Psoas muscle (tissue), 8 donors: ENCODE measurements at places on chromosomes 1 and 21. TPM values are rescaled to one million over a fixed set of nuclear protein-coding genes. Genes with fewer than 3 reads are reported as not detected.

GRCh38 chr1:235553112-235553551 is 48.9 kb upstream of the B3GALNT2 start:
- DNase-seq: no peak

- DNase-seq: peak; percentile 87
These were observed 166.5 kb upstream of the COA6 start for GRCh38 chr1:234206651-234207284.

DNA sequence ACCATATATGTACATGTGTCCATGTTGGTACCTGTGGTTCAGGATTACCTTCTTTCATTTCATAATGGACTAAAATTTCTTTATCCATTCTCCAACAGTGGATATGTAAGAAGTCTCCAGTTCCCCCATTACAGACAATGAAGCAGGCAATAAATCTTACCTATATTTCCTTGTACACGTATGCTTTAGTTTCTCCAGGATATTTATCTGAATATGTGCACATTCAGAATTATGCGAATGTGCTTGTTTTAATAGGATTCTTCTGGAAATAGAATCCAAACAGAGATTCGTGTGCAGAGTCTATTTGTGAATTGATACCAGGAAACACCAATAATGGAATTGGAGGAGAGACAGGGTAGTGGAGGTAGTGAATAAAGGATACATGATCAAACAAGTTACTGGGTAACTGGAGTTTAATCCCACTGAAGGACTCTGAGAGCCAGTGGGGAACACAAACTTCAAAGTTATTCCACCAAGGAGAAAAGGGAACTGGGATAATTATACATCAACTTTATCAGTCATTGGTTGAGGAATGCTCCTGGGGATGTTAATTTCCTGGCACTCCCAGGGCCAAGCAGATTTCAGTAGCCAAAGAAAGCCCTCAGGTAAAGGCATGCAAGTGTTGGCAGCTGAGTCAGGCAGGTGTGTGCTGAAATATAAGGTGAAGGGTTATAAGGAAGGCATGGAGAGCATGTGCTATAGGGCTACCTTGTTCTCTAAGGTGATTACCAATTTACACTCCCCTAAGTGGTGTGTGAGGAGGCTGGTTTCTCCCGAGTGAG is 374.9 kb upstream of the PBX1 start:
- no peak for DNase-seq

GRCh38 chr1:3768811-3769390 is 3.6 kb upstream of the SMIM1 start:
- DNase-seq: no peak

DNA sequence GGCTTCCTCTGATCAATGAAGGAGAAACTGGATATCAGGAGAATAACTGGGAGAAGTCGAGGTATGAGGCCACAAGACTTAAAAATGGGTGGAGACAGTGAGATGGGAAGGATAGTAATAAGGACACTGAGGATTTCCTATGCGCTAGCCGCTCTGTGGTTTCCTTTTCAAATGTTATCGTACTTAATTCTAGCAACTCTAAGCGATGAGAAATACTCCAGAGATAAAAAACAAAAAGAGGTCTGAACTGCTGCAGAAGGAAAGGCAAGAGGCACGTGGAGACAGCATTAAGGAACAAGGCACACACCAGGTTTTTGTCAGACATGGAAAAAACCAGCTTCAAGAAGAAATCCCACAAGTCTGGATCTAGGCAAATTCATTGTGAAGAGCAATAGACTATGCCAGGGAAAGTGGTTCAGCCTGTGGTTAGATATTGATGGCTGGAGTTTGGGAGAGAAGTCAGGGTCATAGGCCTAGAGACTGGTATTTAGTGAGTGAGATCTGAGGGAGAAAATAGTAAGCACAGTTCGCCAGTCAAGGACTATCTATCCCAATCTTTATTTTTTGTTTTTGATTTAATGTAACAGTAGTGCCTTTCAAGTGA is 5.3 kb downstream of the CLCA2 start:
- no peak for DNase-seq

DNA sequence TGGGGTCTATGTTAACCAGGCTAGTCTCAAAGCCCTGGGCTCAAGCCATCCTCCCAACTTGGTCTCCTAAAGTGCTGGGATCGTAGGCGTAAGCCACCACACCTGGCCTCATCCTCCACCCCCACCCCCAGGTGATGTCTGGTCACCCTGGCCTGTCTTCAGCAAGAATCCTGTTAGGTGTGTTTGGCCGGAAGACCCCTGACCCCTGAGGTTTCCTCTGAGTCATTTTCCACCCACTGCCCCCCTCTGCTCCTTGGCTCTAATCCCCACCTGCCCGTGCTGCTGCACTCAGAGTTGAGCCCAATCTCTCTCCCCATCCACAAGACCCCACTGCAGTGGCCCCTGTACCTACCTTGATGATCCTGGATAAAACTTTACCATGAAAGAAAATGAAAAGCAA is 25.2 kb downstream of the SLC66A1 start:
- DNase-seq: no peak

DNA sequence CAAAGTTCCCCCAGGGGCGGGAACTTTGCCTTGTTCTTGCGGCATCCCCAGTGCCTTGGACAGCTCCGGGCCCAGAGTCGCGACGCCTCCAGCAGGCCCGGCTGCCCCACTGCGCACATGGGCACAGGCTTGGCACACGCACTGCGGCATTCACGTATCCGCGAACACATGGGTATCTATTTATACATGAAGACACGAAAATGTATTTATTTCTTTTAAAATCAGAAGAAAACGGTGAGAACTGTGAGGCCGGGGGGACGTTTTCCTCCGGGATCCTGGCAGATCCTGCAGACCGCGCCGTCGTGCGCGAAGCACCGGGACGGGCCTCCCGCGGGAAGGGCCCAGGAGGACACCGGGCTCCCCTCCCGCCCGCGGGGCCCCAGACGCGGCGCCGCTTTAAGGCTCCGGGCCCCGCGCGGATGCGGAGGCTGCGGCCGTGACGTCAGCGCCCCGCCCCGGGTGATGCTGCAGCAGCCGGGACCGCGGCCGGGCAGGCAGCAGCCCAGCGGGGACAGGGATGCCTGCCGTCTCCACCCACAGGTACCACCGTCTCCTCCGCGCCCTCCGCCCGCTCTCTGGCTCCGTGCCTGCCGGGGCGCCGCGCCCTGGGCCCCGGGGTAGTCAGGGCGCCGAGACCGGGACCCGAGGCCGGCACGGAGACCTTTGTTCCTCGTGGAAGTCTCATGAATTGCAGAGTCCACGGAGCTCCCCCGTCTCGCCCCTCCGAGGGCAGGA is at the start of gene SLC45A1:
TSS of gene SLC45A1 (plus strand) at position 468 of the 735 bp plus-strand sequence. CDS start 6,216 bp downstream, outside the sequence.
- peak; percentile 85 for DNase-seq

DNA sequence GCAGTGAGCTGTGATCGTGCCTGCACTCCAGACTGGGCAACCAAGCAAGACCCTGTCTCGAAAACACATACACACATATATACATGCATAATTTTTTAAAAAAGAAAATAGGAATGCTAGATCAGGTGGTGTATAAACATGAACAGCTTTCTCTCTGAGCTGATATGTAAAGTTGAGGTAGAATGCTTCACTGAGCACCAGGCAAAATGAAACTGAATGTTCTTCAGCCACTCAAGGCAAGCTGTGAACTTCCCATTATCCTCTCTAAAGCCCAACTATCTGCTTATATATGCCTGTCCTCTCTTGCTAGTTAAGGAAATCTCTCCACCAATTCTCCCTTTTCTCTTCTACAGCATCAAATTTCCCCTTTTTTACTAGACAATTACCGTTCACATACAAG is 93.0 kb downstream of the NUF2 start:
- no peak for DNase-seq

DNA sequence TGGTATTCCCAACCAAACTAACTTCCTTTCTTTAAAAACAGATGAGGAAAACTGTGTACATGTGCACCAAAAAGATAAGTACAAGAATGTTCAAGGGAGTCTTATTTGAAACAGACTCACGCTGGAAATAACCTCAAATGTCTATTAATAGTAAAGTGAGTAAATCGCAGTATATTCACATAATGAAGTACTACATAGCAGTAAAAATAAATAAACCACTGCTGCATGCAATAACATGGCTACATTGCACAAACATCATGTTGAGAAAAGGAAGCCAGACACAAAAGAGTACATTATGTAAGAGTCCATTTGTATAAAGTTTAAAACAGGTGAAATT is 5.2 kb upstream of the DENND2D start:
- no peak for DNase-seq

- no peak for DNase-seq
These were observed 31.3 kb upstream of the SLC30A10 start for GRCh38 chr1:219959540-219960203.

GRCh38 chr1:51463561-51463960 is 55.5 kb downstream of the EPS15 start:
- DNase-seq: no peak

- no peak for DNase-seq
These were observed 19.5 kb downstream of the KCNH1 start for GRCh38 chr1:211114446-211114845.

Gene CLCNKB
- not detected for total RNA-seq

Gene KCNQ4
- total RNA-seq: 7.0 TPM

Gene REN
- total RNA-seq: not detected

Gene MYOC
- 3.1 TPM for total RNA-seq

Gene LDLRAD2
- 0.04 TPM for total RNA-seq
